ENCODE measurements at places on chromosomes 16 and 17.

DNA sequence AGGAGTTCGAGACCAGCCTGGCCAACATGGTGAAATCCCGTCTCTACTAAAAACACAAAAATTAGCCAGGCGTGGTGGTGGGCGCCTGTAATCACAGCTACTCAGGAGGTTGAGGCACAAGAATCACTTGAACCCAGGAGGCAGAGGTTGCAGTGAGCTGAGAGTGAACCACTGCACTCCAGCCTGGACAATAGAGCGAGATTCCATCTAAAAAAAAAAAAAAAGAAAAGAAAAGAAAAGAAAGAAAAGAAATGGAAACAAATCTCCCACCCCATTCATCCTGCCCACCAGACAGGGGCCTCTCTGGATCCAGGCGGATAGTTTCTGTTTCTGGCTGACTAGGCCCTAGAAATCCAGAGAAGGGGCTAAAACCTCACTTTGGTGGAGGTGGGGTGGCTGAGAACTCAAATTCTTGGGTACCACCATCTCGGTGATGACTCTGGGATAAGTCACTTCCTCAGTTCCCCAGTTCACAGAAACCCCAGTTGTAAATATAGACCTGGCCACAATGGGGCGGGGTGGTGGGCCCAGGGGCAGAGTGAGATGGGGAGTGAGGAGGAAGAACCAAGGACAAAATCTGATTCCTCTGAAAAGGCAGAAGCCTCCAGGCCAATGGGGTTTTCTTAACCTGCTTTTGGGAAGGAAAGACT, 22.2 kb downstream of the SOCS1 start:
- peak; percentile 34 for DNase-seq

DNA sequence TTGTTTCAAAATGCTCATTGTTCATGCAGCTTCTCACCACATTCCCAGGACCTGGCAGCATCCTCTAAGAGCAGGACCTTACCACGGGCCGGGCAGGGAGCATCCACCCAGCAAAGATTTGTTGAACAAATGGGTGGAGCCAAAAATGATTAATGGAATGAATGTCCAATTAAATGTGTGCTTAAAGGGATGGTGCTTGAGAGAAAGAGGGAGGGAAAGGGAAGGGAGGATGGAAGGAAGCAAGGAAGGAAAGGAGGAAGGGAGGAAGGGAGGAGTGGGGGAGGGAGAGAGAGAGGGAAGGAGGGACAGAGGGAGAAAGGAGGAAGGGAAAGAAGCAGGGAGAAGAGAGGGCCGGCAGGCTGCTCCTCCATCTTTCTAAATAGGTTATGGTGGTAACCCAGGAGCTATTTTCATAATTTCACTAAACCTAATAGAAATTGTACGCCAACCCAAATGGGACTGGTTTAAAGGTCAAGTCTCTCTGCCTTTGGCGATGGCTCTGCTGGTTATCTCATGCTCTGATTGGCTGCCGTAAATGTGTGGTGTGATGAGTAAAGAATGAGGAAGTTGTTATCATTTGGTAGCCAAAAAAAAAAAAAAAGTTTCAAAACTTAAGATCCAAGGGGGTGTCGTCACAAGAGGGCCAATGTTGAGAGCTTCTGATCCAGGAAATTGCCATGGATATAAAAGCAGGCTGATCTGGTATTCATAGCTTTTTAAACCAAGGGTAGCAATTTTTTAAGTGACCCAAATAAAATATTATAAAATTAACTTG, 126.7 kb upstream of the FOXF1 start:
- DNase-seq = no peak

GRCh38 chr17:20234276-20234675, 225.1 kb downstream of the SPECC1 start:
- DNase-seq = peak; percentile 11

DNA sequence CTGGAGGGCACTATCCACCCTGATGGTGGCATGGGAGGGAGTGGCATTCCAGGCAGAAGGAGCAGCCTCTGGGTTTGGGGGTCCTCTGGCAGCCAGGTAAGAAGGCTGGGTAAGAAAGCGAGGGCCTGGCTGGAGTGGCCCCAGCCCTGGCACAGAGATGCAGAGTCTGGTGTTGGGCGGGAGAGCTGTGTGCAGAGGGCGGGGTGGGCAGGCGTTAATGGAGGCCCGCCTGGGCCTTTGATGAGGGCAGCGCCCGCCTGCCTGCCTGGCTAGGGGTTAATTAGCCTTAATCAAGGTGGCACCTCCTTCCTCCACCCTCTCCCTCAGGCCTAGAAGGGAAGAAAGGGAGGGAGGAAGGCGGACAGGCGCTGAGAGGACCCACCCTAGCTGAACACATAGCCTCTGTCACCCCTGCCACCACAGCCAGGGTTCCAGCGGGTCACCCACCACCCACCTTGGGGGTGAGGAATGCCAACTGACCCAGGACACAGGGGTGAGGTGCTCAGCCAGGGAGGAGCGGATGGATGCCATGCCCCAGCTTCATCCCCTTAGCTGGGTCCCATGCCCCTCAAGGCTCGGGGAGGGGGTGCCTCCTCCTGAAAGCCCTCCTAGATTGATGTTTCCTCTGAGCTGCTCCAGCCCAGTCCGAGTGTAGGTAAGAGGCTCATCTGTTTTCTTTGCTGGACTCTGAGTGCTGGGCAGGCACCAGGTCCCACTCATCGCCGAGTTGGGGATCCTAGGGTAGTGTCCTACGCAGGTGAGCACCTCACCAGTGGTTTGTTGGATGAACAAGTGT, 13.4 kb upstream of the FAM83G start:
- DNase-seq = no peak

DNA sequence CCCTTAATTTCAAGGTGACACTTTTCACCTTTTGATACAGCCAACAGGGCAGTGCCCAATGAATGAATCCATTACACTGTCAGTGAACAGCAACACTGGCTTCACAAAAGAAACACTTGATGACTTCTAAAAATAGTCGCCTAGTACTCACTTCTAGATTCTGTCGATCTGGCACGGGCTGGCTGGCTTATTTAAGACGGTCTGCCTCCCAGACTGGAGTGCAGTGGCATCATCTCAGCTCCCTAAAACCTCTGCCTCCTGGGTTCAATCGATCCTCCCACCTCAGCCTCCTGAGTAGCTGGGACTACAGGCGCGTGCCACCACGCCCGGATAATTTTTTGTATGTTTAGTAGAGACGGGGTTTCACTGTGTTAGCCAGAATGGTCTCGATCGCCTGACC, 1.9 kb downstream of the NDUFAB1 start:
- no peak for DNase-seq

GRCh38 chr17:74737299-74738050, 419 bp downstream of the RAB37 start:
- DNase-seq = no peak

GRCh38 chr17:28404007-28404406, 2.0 kb downstream of the SLC46A1 start:
- DNase-seq = no peak

DNA sequence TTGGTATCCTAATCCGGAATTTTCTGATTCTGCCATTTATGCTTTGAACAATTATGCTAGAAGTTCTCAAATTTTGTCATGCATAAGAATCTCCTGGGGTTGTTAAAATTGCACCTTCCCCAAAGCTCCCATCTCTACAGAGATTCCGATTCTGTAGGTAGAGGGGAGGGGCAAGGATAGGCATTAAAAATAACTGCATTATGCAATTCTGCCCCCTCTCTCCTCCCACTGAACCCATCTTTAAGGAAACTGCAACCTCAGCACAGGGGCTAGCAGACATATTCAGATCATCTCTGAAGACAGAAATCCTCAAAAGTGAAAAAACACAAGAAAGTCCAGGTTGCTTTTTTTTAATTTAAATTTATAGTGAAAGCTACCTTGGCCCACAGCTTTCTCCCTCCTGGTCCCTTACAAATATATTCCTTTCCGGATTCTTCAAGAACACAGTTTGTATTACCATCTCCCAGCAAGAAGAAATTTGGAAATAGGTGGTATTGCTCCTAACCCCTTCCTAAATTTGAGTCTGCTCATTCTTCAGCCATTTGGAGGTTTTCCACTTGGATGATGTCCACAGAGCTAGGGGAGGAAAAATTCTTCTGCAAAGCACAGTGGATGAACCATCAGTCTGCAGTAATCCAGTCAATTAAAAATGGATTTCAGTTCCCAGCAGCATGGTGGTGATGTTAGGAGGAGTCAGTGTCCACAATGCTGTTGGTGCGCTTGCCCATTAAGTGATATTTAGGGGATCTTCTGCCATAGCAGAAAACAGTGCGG, 67.7 kb downstream of the RBFOX1 start:
- no peak for DNase-seq

GRCh38 chr17:80523956-80524712, 20.5 kb upstream of the RPTOR start:
- no peak for DNase-seq

- DNase-seq = no peak
Measured at GRCh38 chr16:73956587-73957494, 339.8 kb upstream of the PSMD7 start.

GRCh38 chr17:8047769-8048110, 8.9 kb downstream of the ALOX15B start:
- DNase-seq = no peak

DNA sequence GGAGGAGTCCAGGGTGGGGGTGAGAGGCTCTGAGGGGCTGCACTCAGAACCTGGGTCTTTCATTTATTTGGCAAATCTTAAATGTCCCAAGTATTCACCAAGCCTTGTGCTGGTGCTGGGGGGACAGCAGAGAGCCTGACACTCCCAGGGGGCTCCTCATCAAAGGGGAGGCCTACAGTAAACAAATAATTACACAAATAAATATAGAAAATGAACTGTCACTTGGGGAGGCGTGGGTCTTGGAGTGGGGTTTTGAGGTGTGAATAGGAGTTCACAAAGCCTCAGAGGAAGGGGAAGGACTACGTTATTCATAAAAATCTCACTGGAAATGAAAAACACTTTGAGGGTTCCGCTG, 15.2 kb upstream of the PRM1 start:
- no peak for DNase-seq

DNA sequence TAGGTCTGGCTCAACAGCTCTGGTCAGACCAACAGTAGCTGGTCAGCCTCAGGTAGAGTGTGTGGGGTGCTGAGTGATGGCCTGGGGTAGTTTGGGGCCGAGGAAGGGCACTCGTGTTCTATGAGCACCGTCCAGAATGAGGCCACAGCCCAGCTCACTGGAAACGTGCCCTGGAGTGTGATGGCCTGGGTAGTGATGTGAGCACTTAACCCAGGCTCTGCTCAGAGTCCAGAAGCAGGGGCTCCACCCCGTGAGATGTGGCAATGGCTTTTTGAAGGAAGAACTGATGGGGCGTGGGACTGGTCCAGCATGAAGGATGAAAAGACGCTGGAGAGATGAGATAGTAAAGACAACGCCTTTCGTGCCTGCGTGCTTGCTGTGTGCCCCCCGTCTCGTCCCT, 35.3 kb downstream of the NTN1 start:
- DNase-seq = no peak

DNA sequence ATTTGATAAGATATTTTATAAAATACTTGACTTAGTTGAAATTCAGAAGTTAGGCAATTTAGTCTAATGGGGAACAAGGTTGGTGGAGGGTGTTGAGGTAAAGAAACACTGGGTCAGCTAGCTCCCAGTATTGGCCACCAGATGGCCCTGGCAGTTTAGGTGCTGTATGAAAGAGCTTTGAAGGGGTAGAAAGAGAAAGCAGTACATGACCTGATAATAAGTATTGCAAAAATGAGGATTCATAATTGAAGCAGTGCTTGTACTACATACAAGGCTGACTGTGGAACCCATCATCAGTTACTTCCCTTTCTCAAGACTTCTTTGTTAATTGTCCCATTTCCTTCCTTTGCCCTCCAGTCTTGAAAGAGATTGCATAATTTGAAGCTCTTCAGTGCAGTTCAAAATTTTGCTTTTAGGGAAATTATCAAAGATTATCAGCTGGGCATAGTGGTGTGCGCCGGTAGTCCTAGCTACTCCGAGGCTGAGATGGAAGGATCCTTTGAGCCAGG, 29.4 kb downstream of the TANC2 start:
- DNase-seq = no peak

- no peak for DNase-seq
Measured at GRCh38 chr17:46836500-46836899, 14.9 kb upstream of the WNT9B start.

DNA sequence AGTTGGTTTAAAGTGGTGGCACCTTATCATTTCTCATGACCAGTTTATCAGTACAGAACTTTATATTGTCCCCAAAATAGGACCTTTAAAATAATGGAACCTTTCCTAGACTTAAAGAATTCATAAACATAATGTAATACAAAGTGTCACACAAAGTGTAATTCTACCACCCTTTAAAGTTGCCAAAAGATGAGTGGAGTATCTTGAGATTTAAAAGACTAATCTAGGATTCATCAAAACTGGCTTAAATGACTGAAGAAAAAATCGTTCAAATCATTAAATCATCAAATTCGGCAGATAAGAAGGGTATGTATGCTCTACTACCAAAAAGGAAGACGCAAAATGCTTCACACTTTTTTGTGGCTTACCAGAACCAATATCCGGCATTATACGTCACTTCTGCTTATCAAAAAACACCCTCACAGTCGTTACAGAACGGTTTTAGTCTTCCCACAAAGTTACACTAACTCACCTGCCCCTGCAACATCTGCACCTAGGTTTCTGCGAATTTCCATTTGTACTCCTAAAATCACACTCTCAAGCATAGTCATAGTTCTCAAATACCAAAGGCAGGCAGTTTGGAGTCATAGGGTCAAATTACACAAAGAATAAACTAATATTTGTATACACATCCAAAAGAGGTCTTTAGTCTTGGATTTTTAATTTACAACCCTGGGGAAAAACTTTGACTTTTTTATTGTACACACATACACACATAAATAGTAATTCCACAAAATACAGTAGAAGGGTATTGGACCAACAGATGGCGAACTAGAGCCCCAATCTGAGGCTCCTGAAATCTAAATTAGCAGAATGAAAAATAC, 1.4 kb upstream of the KANSL1 start:
- DNase-seq = peak; percentile 44

- no peak for DNase-seq
Measured at GRCh38 chr16:73116576-73116975, 68.6 kb upstream of the ZFHX3 start.
